ENCODE measurements at places on chromosomes 5 and 9.

GRCh38 chr9:135085830-135086546 lies 1.5 kb upstream of the OLFM1 start:
- no peak for DNase-seq

DNA sequence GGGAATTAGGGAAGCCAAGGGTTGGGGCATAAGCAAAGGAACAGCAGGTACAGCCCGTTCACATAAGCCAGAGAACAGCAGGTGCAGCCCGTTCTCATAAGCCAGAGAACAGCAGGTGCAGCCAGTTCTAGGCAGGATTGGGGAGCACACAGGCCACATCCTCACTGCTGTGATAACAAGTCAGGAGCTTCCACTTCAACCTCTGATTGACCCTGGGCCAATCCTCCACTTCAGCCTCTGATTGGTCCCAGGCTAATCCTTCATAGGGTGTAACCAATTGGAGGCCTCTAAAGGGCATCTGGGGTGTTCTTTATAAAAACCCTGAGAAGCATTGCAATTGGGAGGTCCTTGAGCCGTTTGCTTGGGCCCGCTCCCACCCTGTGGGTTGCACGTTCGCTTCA lies 27.5 kb downstream of the CEL start:
- no peak for DNase-seq

DNA sequence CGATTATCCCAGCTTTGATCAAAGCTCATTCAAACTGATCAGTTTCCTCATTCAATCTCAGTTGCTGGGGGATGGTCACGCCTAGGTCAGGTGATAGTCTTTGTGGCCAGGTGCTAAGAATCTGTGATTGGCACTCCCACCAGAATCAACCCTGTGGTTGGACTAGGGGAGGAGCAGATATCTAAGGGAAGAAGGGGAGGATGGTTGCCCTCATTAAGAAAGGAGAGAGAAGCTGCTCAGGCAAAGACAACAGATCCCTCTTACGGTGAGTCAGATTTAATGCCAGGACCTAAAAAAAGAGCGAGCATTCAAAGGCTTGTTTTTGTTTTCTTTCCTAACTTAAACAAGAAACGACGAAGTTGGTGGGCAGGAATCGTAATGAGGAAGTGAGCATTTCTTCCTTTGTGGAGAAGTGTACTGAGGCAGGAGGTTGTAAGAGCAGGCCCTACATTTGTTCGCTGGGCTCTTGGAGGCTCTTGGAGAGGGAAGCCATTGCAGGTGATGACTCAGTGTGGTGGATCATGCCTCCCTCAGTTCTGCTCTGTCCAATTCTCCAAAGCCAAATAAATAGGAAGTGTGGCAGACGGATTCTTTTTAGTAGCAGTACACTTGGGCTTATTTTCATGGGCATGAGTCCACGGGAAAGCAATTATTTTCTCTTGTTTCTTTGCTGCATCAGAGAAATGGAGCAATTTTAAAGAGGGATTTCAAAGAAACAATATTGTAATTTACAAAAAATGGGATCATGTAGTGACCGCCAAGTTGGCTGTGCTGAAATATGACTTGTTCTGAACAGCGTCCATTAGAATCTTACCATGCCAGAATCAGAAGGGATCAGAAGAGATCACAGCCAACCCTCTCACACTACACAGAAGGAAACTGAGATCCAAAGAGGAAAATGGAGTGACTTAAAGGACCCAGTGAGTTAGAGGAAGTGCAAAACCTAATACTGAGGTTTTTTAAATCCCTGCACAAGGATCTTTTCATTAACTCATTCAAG lies 18.7 kb upstream of the TGFBR1 start:
- DNase-seq, result peak; percentile 65

- DNase-seq, result no peak
These were observed 439.5 kb downstream of the EFNA5 start for GRCh38 chr5:107231191-107231590.

GRCh38 chr5:143331956-143332355 lies 71.5 kb downstream of the NR3C1 start:
- DNase-seq, result no peak

- no peak for DNase-seq
These were observed 16.0 kb downstream of the TEK start for GRCh38 chr9:27125030-27125429.

- DNase-seq, result no peak
These were observed 107.0 kb upstream of the CTSL start for GRCh38 chr9:87618931-87619330.

GRCh38 chr9:101737165-101737704 lies 1.2 kb downstream of the GRIN3A start:
- no peak for DNase-seq

GRCh38 chr5:79576606-79577289 lies 35.5 kb upstream of the TENT2 start:
- DNase-seq, result no peak

DNA sequence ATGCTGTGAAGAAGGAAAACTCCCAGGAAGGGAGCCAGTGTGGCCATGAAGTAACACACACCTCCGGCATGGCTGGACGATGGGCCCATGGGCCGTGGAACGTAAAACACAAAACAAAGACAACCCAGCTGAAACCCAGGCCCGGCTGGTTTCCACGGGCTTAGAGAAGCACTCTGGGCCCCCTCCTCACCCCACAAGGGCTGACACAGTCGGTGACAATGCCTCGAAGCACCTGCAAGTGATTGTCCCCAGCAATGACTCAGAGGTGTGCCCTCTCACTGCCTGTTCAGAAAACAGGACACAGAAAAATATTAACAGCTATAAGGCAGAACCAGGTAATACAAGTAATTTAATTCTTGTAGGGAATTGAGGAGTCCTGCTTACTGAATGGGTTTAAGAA lies 135.3 kb downstream of the ROR2 start:
- DNase-seq, result no peak

- DNase-seq, result no peak
These were observed 199.7 kb downstream of the ARHGEF28 start for GRCh38 chr5:73825736-73826135.

DNA sequence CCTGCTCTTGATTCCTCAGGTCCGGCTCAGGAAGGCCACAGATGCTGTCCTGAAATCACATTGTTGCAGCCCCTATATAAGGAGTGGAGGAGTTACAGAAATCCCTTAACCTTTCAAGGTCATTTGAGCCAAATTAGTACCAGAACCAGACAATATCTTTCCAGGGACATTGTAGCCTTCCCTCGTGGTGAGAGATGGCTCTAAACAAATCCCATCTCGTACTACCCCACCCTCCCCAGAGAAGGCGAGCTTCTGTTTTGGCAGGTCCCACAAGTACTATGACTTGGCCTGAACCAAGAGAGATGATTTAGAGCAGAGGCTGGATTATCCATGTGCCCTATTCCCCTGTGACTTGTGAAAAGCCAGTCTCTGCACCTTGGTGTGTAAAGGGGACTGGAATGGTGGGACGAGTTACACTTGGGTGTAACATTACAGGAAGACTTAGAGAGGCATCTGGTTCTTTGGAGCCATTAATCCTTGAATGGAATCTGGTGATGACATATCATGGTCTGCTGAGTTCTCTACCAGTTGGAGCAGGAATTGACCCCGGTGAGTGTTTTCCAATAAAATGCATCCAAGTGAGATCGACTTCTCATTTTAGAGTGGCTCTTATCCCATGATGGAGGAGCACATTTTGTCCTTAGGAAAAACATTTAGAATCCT lies at the start of gene FAM240B:
FAM240B (minus strand) TSS at position 51 of the 663 bp plus-strand sequence. CDS start 16,134 bp downstream, outside the sequence.
- DNase-seq, result no peak

GRCh38 chr5:171569065-171569712 lies 149.7 kb downstream of the FGF18 start:
- DNase-seq, result no peak

DNA sequence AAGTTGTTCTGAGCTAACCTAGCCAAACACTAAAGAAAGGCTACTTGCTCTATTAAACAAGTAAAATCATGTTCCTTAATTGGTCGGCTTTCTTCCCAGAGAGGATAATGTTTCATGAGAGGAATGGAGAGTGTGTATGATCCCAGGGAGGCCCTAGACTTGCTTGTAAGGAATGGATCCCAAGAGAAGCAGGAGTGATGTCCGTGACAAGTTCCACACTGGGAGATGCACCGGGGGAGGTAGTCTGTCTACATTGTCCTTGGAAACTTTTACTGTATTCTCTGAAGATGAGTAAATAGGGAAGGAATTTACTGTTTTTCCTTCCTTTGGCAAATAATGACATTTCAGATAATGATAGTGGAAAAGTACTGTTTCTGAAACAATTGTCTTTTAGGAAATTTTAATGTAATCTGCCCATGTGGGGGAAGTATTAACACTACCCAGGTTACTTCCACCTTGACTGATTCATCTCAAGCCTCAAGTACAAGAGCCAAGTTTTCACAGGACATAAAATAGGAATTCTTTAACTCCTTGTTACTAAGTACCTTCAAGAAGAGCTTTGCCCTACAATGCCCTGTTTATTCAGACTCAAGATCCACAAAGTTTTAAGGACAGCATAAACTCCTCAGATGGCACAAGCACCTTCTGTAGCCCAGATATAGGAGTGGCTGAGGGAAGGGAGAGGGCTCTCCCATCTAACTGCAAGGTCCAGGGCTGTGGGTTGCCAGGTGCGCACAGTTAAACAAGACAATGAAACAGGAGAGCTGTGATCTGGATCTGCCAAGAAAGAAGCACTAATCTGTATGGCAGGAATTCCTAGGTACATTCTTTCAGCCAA lies 152.1 kb downstream of the GNA14 start:
- no peak for DNase-seq

GRCh38 chr9:124887832-124888231 lies 25.9 kb downstream of the ARPC5L start:
- DNase-seq, result no peak

DNA sequence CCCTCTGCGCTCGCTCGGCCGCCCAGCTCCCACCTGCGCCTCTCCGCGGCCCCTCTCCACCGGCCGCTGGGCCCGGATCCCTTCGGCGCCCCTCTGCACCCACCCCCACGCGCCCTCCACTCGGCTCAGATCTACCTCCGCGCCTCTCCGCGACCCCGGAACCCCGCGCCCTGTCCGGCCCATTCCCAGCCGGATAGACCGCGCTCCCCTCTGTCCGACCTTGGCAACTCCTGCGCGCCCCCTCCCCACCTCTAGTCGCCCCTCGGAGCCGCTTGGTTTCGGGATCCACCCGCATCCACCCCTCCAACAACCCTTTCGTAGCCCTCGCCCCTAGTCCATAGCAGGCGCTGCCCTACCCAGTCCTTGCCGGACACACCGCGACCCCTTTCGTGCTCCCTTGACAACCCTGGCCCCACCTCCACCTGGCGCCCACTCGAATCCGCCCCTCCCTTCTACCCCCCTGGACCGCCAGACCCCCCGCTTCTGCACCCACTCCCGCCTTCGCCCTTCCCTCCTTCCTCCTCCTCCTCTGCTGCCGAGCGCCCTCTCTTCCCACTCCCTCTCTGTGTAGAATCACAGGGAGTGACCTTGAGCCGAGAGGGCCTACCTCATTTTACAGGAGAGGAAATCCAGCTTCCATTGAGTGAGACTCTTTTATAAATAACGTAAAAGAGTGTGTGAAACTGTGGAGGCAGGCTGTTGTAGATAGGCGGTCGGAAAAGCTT lies 525 bp upstream of the AK3 start:
- no peak for DNase-seq

DNA sequence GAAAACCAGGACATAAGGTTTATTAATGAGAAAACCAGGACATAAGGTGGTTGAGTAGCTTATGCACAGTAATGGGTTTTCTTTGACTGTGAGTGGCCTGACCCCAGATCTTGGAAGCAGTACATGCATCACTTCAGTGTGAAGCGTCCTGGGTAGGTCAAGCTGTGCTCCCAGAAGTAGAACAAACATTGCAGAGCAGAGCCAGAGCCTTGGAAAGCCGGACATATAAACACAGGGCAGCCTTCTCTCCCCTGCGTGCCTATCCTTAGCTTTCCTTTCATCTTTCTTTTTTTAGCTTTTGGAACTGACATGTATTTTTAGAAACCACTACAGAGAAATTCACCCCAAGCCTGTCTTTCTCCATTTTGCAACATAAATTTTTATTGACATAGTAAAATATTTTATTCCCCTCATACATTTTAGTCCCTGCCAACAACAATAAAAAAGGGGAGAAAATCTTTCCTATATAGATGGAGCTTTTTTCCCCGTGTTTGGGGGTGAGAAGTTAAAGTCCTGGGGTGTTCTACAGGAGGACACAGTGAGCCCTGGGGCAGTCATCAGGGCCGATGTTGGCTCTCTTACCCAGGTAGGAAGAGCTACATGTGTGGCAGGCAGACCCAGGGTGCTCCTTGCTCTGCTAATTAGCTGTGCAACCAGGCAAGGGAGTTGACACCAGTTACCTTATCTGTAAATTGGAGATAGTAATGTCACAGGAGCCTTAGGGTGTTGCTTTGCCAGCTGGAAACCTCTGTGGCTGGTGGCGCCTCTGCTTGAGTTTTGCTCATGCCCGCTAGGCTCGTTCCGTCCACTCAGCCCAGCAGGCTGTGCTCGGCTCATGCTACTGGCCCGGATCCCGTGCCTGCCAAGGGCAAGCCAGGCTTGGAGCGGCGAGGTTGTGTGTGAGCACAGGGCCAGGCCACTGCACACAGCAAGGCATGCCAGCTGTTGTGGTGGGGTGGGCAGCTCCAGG lies 389.6 kb downstream of the KDM4C start:
- no peak for DNase-seq

- no peak for DNase-seq
These were observed 270.7 kb upstream of the ELAVL2 start for GRCh38 chr9:24096756-24097155.

GRCh38 chr5:88997937-88998336 lies 115.0 kb upstream of the MEF2C start:
- DNase-seq, result no peak

- no peak for DNase-seq
These were observed 26.3 kb downstream of the PTGES start for GRCh38 chr9:129726322-129727160.

DNA sequence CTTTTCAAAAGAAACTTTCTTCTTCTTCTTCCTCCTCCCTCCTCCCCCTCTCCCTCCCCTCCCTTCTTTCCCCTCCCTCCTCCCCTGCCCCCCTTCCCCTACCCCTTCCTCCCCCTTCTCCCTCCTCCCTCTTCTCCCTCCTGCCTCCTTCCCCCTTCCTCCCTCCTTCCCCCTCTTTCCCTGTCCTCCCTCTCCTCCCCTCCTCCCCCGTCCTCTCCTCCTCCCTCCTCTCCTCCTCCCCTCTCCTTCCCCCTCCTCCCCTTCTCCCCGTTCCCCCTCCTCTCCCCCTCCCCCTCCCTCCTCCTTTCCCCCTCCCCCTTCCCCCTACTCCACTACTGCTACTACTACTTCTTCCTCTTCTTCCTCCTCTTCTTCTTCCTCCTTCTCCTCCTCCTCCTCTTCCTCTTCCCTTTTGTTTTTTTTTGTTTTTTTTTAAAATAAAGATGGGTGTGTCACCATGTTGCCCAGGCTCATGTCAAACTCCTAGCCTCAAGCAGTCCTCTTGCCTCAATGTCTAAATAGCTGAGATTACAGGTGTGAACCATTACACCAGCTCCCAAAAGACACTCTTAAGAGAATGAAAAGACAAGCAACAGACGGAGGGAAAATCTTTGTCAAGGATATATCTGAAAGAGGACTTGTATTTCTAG lies 87.5 kb downstream of the SCAMP1 start:
- DNase-seq, result no peak

GRCh38 chr5:93337138-93337537 lies 243.9 kb downstream of the NR2F1-AS1 start:
- no peak for DNase-seq

Data from SIG-M5 (cell line).